ENCODE measurements at places on chromosomes 7 and 10. TPM values are rescaled to one million over a fixed set of nuclear protein-coding genes. Genes with fewer than 3 reads are reported as not detected.

DNA sequence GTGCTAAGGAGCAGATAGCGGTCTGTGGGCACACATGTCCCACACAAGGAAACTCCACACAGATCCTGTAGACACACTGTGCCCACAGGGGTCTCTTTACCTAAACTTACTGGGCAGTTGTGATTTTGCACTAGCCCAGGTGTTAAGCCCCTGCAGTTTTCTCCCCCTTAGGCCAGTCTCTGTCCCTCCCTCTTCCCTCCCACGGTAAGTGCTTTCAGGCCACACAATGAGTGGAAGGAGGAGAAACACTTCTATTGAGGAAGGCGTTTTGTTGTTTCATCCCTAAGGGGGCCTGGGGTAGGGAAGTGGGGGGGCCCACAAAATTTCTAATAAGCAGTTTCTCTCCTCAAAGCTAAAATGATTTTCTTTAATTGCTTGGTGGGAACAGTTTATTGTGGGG lies 51.4 kb downstream of the FBXW4 start:
- DNase-seq, result no peak

GRCh38 chr10:65907199-65907712 lies 1018.6 kb upstream of the LRRTM3 start:
- DNase-seq, result no peak

- no peak for DNase-seq
These were observed 26.6 kb downstream of the VWC2 start for GRCh38 chr7:49800031-49800430.

- DNase-seq, result no peak
These were observed 8.7 kb downstream of the CPXM2 start for GRCh38 chr10:123882681-123883445.

DNA sequence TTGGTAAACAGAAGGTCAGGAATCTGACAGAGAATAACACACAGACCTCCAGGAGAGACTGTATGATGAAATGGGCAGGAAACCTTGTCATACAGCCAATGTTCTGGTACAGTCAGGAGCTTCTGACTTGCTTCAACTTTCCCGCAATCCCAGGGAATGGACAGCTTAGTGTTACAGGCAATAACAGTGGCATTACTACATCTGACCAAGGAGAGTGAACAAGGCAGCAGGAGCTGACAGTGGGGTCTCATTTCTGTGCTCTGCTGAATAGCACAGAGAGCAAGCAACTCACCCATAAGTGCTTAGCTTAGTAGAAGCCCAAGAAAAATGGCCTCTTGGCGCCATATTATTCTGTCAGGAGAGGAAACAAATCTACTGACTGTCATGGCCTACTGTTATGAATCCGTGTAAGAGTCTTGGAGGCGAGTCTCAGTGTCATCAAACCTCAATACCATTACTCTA lies 186.2 kb upstream of the MTPN start:
- DNase-seq, result no peak

- DNase-seq, result no peak
These were observed at the start of gene DLG5 for GRCh38 chr10:77926566-77927401. TSS of gene DLG5 (minus strand) at chr10:77926755. CDS start at chr10:77926520, 235 bp downstream.

GRCh38 chr7:114468844-114469243 lies 54.2 kb downstream of the FOXP2 start:
- no peak for DNase-seq

DNA sequence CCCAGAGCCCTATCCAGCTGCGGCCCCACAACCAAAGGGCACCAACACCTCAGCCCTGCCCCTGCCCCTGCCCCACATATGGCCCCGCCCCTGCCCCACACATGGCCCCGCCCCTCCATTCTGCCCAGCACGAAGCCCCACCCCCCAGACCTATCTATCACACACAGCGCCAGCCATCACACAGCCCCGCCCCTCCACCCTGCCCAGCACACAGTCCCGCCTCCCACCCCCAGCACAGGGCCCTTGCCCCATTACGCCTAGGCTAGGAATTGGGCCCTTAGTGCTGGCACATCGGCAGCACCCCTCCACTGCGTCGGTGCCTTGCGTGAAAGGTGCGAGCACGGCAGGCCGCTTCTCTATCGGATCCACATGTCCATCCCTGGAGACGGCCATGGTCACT lies 126.8 kb downstream of the MAD1L1 start:
- DNase-seq, result no peak

DNA sequence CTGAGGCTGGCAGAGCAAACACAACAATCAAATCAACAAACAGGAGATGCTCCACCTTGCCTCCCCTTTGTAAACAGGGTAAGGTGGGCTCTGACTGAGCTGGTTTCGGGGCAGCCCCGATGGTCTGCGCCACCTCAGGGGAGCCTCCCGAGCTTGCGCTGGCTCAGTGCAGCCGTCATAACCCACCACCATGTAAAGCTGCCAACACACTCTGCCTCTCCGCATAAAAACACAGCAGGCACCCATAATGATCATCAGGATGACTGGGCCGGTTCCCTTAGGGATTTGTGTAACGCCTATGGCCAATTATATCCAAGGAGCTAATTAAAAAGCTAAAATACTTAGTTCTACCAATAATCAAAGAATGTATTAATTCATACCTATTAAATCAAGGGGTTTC lies 124.5 kb downstream of the PRPF18 start:
- DNase-seq, result no peak

DNA sequence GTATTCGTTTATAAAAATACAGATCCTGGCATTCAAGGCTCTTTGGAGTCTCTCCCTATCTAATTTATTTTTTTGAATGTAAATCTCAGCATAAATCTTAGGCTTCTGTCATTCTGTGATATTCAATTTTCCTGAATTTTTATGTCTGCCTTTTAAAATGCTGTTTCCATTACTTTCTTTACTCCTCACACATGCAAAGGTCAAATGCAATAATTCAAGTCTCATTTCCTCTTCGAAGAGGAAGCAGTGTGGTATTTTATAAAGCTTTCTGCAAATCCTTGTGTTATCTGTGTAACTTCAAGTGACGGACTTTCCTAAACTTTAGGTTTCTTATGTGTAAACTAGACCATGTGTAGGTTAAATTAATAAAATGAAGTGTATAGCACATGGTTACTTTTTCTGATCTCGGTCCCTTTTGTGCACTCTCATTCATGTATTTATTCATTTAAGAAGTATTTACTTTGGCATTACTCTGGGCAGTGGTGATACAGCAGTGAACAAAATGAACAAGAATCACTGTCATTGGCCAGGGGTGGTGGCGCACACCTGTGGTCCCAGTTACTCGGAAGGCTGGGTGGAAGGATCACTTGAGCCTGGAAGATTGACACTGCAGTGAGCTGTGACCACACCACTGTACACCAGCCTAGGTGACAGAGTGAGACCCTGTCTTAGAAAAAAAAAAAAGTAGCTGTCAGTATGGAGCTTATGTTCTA lies 332.2 kb downstream of the EXOC4 start:
- DNase-seq, result no peak

- no peak for DNase-seq
These were observed 80.8 kb downstream of the RBM20 start for GRCh38 chr10:110724937-110725336.

DNA sequence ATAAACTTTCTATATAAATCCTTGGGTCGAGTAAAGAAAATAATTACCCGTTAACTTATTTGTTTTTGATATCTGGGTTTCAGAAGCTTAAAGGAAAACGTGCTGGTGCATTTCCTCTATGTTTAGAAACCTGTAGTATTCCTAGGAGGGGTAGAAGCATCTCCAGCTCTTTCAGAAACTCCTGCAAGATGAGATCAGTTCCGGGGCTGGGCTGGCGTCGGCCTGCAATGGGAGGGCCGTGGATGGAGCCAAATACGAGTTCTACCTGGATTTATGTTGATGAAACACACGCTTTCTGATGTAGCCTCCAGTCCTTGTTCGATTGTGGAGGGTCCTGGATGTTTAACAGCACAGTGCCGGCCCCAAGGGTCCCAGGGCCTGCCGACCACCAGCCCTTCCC lies 35.8 kb upstream of the DIP2C start:
- no peak for DNase-seq

DNA sequence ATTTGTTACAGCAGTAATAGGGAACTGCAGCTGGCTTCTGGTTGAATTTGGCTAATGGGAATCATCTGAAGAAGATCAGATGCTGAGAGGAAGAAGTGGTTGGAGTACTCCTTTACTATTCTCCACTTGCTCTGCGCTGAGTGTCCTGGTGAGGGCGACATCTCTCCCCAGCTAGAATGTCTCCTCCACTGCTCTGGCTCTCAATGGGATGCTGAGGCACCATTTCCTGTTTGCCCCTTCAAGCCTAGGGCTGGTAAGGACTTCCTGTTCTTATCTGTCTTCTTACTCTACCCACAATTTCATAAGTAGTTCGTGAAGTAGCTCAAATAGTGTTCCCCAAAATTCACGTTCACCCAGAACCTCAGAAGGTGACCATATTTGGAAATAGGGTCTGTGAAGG lies 43.2 kb upstream of the TES start:
- peak; percentile 21 for DNase-seq

GRCh38 chr10:53675177-53675576 lies 902.6 kb upstream of the MBL2 start:
- DNase-seq, result no peak

- no peak for DNase-seq
These were observed 11.0 kb upstream of the NUB1 start for GRCh38 chr7:151330661-151331060.

- DNase-seq, result no peak
These were observed 349.4 kb downstream of the PARD3 start for GRCh38 chr10:34465678-34466077.

GRCh38 chr7:49020145-49020544 lies 95.8 kb downstream of the CDC14C start:
- no peak for DNase-seq

- no peak for DNase-seq
These were observed 4.7 kb upstream of the FRMPD2 start for GRCh38 chr10:48279081-48279751.

DNA sequence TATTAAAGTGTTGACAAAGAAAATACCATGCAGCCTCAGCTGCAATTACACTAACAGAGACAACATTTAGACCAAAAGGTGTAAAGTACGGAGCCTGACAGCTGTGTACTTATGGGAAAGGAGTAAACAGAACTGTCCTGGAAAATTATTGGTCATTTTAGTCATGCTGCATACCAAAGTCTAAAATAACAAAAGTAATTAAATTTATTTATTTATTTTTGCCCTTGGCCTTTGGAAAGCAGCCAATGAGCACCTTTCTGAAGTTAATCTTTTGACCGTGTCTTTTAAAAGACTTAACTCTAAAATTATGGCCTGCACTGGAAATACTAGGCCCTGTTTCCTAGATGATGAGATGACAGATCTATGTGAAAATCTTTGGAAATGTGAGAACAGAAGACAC lies 597.6 kb downstream of the NXPH1 start:
- DNase-seq, result no peak

The WNT16 gene
- total RNA-seq, result 0.05 TPM

The OR6B1 gene
- total RNA-seq, result not detected

The KAZALD1 gene
- 2.8 TPM for total RNA-seq

The SLC13A4 gene
- 0.05 TPM for total RNA-seq

The NKX2-3 gene
- 0.05 TPM for total RNA-seq

The ZNF503 gene
- total RNA-seq, result 0.38 TPM

The VWDE gene
- 0.90 TPM for total RNA-seq

The BNIP3 gene
- total RNA-seq, result 38.3 TPM
